Activated T-cell treated with anti-CD3 and anti-CD28 coated beads, Interleukin-2, amount 50 U/mL, for 72 hours (primary cell): ENCODE measurements at places on chromosomes 12 and 14. TPM values are rescaled to one million over a fixed set of nuclear protein-coding genes. Genes with fewer than 3 reads are reported as not detected.
A peak's percentile ranks its signal among the peaks of the same experiment; 100 is the strongest.

Gene TGFB3
- 5.5 TPM for total RNA-seq

Gene ANKRD13A
- total RNA-seq: 67.8 TPM

GRCh38 chr12:27052742-27053141 is 29.6 kb downstream of the C12orf71 start:
- no peak for DNase-seq

Gene ACSM4
- not detected for total RNA-seq

- no peak for DNase-seq
These were observed 53.9 kb downstream of the EID3 start for GRCh38 chr12:104357421-104357952.

DNA sequence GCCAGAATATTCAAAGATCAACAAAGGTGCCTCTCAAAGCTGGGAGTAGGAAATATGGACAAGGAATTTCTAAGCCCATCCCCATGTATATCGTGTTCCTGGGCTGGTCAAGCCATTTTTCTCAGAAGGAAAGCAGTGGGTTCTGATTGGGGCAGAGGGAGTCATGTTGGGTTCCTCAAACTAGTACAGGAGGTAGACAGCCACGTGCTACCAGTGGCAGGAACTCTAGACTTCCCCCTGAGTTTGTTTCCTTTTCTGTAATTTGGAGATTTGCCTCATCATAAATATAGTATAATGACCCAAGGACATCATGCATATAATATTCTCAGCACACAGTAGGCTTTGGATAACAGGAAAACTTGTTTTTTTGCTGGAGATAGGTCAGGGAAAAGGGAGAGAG is 16.4 kb upstream of the PLEKHH1 start:
- no peak for DNase-seq

Gene SYCP3
- total RNA-seq: 0.30 TPM

Gene CLIP1
- total RNA-seq: 108 TPM

Gene CARMIL3
- 2.1 TPM for total RNA-seq

Gene KMT2D
- 84.2 TPM for total RNA-seq

Gene PTHLH
- not detected for total RNA-seq

GRCh38 chr12:96720363-96720705 is 186.7 kb upstream of the NEDD1 start:
- peak; percentile 41 for DNase-seq

- no peak for DNase-seq
These were observed 123.4 kb downstream of the CCDC91 start for GRCh38 chr12:28313631-28314030.

- no peak for DNase-seq
These were observed 55.3 kb downstream of the PPM1H start for GRCh38 chr12:62879691-62880090.

GRCh38 chr12:96985515-96986362 is 78.7 kb downstream of the NEDD1 start:
- peak; percentile 34 for DNase-seq

GRCh38 chr12:52186118-52186840 is 5.5 kb downstream of the KRT80 start:
- DNase-seq: no peak

DNA sequence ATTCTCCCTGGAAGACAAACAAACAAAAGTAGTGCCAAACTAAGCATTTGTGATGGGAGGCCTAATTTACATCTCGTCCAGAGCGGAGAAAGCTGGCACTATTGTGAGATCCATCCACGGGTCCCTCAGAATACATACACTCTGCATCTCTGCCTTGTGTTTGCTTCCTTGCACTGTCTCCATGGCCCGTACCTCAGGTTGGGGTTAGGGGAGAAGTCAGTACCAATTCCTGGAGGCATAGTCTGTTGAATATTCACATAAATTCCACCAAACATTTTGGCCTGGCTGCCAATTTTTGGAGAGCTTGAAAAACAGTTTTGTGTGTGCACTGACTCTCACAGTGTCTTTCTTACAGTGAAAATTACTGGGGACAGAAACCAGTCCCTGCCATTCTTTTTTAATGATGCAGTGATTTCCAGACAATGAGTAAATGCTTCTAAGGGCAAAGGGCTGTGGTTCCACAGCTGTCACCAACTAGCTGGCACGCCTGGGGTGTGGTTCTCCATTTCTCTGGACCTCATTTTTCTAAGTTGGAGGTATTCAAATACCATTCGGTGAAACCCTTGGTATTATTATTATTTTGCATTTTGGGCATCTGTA is 119.7 kb upstream of the HIF1A start:
- DNase-seq: no peak

DNA sequence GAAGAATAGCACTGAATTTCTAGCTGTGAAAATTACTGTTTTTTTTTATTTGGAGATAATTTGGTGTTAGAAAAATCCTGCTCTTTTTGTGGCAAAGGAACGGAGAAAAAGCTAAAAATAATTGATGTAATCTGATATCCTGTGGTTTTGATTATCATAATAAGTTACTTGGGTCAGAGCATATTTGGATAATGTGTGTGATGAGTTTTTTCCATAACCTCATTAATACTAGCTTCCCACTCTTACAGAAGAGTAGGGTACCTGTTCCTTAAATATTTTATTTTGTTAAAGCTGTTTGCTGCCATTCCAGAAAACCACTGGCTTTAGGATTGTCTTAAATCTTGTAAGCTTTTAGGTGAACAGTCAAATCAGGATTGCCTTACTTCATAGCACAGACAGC is 4.7 kb downstream of the PSMC6 start:
- no peak for DNase-seq

- no peak for DNase-seq
These were observed 35.2 kb downstream of the RNFT2 start for GRCh38 chr12:116773276-116773731.

DNA sequence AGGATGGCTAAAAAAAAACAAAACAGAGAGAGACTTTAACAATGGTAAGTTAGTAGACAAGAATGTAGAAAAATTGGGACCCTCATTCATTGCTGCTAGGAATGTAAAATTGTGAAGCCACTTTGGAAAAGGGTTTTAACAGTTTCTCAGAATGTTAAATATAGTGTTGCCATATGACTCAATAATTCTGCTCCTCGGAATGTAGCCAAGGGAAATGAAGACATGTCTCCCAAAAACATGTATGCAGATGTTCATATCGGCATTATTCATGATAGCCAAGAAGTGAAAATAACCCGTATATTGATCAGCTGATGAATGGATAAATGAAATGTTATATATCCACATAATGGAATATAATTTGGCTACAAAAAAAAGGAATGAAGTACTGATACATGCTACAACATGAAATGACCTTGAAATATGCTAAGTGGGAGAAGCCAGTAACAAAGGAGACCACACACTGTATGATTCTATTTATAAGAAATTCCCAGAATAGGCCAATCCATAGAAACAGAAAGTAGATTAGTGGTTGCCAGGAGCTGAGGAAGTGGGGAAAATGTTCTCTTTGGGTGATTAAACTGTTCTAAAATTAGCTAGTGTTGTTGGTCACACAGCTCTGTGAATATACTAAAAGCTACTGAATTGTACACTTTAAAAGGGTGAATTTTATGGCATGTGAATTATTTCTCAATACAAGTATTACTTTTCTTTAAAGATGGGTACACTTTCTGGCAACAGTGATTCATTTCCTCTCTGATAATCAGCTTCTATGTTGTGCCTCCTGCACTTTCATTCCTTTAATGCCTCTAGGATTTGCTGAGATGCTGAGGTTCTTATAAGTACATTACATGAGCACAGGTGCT is 132.5 kb downstream of the DAAM1 start:
- DNase-seq: no peak

Gene TTC9
- total RNA-seq: 10.5 TPM

Gene IKZF4
- total RNA-seq: 25.0 TPM

Gene PGF
- 0.35 TPM for total RNA-seq

DNA sequence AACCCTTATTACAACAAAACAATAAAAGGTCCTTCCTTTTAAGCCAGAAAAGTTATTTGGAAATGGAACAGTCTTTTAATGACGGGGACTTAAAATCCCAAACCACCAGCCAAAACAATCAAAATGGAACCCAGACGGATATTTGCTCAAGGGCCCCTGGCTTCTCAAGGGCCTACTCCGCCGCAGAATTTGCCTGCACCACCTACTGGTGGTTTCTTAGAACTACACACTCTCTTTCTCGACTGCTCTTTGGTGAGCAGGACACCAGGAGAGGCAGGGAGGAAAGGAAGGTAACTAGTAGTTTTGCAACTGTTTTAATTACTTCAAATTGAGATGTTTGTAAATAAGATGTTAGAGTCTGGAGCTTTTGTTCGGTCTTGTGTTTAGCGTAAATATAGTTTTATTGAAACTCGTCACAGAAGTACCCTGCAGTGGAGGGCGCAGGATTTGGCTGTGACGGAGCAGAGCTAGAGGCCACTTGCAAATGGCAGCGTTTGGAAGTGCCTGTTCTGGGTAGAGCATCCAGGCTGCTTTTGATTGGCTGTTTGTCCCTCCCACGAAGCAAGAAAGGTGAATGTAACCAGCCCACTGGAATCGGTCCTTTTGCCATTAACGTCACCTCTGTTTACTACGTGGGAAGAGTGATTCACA is 238.5 kb downstream of the CACNA1C start:
- DNase-seq: peak; percentile 31

DNA sequence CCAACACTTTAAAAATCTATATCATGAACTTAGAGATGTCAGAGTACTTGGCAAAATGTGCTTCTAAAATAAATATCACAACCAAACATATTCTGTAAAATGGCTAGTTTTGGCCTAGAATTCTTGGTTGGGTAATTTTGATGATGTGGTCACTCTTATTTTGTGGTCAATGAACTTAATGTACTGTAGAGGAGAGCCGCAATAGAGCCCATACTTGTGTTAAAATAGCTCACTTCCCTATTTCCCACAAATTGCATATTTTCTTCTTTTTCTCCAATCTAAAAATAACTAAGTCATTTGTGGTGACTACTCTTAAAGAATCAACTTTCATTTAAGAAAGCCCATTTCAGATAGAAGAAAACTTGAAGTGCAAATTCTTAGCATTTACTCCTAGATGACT is 619.4 kb downstream of the CCER1 start:
- no peak for DNase-seq

DNA sequence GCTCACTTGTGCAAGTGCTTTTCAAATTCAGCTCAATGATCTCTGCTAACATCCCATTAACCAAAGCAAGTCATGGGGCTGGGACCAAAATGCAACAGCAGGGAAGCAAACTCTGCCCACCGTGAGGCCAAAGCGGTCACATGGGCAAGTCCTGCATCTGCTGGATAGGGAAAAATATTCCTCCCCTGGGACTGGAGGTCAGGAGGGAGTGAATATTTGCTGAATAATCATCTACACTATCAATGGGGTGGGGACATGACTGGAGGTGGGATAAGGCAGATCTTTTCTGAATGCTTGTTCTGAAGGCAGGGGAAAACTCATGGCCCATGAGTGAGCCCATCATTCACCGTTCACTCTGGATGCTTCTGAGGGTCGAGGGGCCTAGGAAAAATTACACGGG is 45.1 kb upstream of the VRK1 start:
- DNase-seq: no peak

GRCh38 chr12:14452336-14452735 is 86.9 kb downstream of the ATF7IP start:
- no peak for DNase-seq

Gene OTOGL
- not detected for total RNA-seq

GRCh38 chr12:66156654-66157053 is 13.1 kb downstream of the TMBIM4 start:
- no peak for DNase-seq

DNA sequence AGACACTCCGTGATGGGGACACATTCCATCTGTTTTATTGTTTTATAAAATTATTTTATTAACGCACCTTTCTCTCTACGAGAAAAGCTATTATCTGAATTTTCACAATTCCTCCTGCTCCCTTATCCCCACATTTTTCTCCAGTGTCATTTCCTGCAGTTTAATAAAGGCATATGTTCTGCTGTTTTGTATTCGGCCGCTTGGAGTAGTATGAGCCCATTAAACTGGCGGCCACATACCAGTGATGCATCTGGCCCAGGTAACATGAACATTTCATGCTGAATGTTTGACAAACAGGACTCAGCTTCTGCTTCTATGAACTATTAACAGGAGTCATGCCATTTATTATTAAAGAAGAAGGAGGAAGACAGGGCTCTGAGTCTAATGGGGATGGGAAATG is 511.0 kb downstream of the TMEM121 start:
- DNase-seq: no peak

Gene ADSS1
- total RNA-seq: 4.6 TPM

Gene DTX1
- 18.0 TPM for total RNA-seq

DNA sequence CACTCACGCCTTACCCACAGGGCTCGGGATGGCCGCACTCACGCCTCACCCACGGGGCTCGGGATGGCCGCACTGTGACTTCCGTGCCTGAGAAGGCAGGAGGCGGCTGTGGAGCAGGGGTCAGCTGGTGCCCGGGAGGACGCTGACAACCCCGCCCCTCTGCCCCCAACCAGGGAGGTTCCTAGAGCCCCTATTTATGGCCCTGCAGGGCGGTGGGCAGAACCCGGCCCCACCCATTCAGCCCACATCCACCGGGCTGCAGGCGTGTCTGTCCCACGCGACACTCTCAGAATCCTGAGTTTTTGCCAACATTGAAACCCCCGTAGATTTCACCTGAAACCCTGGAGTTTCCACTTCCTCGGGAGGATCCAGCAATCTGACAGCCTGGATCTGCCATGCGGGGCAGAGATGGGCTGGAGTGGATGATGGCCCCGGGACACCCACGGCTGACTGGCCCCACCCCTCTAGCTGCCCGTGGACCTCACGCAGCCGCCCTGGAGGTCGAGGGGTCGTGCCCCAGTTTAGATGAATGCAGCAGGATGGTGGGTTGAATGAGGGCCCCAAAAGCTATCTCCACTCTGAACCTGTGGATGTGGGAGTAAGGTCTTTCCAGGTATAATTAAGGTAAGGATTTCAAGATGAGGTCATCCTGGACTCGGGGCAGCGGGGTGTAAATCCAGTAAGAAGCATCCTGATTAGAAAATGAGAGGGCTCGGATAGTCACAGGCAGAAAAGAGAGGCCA is 20.4 kb downstream of the GALNT9 start:
- DNase-seq: no peak

GRCh38 chr12:115163710-115164109 is 479.7 kb upstream of the TBX3 start:
- no peak for DNase-seq

GRCh38 chr12:76669981-76670380 is 93.9 kb upstream of the ZDHHC17 start:
- no peak for DNase-seq

GRCh38 chr14:85247071-85247470 is 282.9 kb upstream of the FLRT2 start:
- DNase-seq: no peak

Gene TMEM233
- total RNA-seq: not detected

GRCh38 chr12:104374806-104375205 is 71.3 kb downstream of the EID3 start:
- no peak for DNase-seq

- DNase-seq: no peak
These were observed 54.7 kb downstream of the DYNC1H1 start for GRCh38 chr14:102019006-102019540.

Gene FAIM2
- total RNA-seq: 0.39 TPM

GRCh38 chr12:116990329-116990728 is 79.6 kb downstream of the FBXW8 start:
- DNase-seq: no peak

Gene BHLHE41
- total RNA-seq: not detected
